CD14-positive monocyte (primary cell): ENCODE measurements at places on chromosomes 3 and 15.

DNA sequence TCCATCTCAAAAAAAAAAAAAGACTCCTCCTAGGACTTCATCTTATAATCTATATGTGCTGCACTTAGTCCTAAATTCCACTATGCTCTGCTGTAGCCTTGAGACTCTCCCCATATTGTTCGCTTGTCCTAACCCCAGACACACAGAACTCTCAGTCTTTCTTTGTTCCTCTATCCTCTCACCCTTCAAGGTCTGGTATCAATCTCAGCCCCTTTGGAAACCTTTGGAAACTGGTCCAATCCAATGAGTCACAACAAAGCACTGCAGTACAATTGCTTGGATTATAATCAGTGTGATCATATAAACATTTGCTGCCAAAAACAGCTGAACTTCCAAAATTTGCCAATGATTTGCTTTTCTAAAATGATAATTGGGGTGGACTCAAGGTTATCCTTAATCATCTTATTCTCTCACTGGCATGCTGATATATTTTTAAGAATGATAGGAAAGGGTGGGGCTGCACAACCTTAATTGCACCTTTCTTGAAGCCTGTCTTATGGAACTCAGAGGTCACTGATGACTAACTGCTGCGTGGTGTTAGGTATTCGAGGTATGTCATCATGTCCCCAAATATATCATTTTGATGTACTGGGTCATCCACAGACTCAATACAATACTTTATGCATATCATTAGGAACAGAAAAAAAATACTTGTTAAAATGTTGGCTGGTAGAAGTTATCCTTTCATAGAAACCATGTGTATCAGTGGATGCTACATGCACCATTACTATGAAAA is 756.7 kb downstream of the NR2F2 start:
- DNase-seq, result no peak

GRCh38 chr3:148309390-148310035 is 388.2 kb upstream of the AGTR1 start:
- DNase-seq, result peak; percentile 7

DNA sequence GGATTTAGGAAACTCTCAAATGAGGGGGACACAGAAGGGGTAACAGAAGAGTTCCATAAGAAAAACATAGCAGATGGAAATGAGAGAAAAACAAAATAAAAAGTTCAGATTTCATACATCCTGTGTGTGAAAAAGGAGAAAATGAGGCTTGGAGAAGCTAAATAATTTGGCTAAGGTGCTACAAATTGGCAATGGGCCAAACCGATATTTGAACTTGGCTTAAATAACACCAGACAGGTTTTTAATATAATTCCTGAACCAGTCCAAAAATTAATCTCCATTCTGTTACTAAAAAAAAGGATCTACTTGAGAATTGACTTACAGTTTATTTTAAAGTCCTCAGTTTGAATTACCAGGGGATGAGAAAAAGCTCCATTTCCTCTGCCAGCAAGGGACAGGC is 342.9 kb upstream of the DPH6 start:
- DNase-seq, result no peak

- DNase-seq, result no peak
Measured at GRCh38 chr15:100241572-100242482, 99.9 kb downstream of the ADAMTS17 start.

DNA sequence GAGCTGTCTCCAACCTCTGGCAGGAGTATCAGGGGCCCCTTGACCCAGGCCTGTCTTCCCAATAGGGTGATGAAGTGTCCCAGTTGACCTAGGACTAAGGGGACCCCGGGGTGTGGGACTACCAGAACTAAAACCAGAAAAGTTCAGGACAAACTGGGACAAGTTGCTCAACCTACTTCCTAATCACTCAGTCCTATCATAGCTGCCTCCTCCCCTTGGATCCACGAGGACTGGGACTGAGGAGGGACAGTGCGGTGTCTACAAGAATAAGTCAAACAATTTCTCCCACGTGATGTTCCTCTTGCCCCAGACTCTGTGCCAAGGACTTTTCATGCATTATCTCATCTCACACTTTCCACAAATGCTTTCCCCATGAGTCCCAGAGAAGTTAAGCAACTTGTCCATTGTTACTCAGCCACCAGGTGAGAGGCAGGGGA is 49.4 kb upstream of the SLCO2A1 start:
- DNase-seq, result no peak

GRCh38 chr3:107833043-107833442 is 257.8 kb downstream of the CD47 start:
- no peak for DNase-seq

GRCh38 chr3:134496471-134497071 is 10.7 kb downstream of the CEP63 start:
- no peak for DNase-seq

DNA sequence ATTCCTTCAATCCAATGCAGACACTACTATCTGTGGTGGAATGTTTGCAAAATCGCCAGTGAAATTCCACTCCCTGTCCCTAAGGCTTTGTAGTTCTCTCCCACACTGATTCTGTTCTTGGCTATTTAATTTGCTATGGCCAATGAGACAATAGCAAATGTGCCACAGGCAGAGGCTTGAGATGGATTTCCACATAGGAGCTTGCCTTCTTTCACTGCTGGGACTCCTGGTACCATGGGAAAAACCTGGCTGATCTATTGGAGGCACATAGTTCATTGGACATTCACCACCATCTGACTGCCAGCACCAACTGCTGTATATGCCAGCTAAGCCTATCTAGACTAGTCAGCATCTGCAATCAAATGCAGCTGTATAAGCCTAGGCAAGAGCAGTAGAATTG is 103.8 kb downstream of the NR1D2 start:
- DNase-seq, result no peak

DNA sequence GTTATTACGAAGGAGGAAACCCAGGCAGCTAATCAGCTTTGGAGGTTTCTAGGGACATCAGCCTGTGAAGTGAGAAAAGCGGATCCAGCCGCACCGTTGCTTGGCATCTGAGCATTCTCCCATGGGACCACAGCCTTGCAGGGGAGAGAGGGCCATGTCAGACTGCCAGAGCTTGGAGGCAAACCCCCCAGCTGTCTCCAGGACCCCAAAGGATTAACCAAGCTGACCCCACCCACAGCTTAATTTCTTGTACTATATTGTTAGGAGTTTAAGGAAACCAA is 5.1 kb downstream of the IGDCC3 start:
- DNase-seq, result no peak

GRCh38 chr15:80779658-80780415 is 667 bp downstream of the CEMIP start:
- no peak for DNase-seq

DNA sequence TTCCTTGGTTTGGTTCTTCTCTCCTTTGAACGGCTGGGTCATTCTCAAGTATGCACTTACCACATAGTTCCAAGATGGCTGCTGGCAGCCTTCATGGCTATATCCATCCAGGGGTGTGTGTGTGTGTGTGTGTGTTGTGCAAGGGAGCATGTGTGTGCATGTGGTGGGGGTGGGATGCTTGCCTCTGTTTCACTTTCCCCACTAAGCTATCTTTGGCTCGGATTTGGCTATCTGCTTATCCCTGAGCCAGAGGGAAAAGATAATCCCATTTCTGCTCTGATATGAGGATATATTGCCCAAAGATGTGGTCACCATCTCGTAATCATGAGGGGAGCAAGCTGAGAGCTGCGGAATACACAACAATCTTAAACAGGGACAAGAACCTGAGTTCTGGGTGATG is 26.2 kb downstream of the ANAPC13 start:
- no peak for DNase-seq

GRCh38 chr15:73688455-73688854 is 4.3 kb downstream of the CD276 start:
- no peak for DNase-seq

DNA sequence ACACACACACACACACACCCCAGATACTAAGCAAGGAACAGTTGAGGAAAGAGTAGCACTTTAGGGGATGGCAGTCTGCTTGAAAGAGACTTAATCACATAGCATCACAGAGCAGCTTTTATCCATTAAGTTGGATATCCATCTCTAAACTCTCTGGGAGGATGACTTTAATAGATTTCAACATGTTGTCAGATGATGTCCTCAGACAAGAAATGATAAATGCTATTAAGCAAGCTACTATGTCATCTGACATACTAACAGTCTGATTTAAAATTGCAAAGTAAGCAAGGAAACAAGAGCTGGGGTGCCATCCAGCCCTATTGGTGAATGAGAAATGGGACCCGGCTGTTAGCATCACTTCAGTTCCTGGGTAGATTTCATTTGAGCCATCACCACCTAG is 136.9 kb downstream of the PLCL2 start:
- DNase-seq, result no peak

DNA sequence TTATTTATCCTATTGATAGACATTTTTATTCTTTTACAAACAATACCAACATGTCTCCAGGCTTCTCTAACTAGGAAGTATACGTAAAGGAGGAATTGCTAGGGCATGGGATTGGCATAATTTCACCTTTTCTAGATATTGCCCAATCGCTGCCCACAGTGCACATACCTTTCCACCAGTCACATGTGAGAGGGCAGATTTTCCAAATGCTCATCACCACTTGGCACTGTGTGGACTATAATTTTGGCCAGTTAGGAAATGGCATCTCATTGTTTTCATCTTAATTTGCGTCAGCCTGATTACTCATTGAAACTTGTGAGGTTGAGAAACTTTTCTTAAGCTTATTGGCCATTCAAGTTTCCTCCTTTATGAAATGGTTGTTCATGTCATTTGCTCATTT is 57.4 kb upstream of the POLR2M start:
- DNase-seq, result no peak

DNA sequence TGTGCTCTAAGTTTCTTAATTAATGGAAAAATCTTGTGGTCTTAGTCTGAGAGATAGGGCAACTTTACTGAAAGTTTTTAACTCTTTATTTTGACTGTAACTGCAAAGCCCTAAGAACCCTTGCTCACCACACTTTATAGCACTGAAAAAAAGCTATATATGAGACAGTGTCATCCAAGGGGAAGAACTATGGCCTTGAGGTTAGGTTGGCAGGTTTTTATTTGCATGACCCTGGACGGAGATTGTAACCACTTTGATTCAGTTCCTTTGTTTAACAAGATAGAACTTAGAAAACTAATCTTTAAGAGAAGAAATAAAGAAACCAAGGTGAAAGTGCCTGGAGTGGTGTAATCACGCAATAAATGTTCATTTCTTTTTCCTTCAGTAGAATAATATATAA is 30.6 kb upstream of the LYSMD4 start:
- no peak for DNase-seq

DNA sequence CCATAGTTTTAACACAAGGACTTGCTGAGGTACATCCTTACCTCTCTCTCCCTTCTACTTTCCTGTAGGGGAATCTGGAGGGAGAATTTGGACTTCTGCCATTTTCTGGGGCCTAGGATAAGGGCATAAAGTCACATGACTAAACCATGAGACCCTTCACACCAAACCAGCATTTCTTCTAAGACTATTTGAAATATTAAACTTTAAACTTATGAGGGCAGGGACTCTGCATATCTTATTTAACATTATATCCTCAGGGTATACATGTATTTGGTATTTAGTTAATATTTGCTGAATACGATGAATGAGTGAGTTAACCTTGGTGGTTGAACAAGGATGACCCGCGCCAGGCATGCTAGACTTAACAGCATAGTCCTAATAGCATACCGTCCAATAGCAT is 63.4 kb downstream of the USP13 start:
- no peak for DNase-seq

- no peak for DNase-seq
Measured at GRCh38 chr3:42961633-42962032, 17.5 kb upstream of the GASK1A start.

DNA sequence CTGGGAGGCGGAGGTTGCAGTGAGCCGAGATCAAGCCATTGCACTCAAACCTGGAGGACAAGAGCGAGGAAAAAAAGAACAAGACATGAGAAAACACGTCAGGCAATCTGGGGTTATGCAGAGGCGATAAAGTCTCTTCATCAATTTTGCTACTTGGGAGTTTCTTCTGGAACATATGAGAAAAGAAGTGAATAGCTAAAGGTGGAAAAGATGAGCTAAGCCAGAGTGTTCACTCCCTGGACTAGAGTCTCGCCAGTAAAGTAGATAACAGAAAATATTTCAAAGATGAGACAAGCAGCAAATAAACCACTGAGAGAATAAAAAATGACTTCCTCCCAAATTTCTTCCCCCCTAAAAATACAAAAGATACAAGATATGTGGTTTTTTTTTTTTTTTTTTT is 188.4 kb upstream of the HES1 start:
- DNase-seq, result no peak

DNA sequence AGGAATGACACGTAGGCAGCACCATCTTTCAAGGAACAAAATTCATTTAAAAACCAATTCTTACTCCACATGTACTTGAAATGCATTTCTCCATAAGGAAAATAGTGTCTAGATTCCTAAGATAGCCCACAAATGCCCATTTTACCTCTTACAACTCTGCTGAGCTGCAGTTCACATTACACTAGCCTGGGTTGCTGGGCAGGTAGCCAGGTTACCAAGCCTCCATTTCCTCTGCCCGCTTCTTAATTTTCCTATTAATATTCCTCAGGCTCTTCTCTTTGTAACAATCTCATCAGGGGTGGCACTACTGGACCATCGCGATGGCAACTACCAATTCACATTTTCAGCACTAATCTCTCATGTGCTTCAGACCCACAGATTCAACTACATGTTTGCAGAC is 10.8 kb downstream of the ATP13A3 start:
- DNase-seq, result no peak

DNA sequence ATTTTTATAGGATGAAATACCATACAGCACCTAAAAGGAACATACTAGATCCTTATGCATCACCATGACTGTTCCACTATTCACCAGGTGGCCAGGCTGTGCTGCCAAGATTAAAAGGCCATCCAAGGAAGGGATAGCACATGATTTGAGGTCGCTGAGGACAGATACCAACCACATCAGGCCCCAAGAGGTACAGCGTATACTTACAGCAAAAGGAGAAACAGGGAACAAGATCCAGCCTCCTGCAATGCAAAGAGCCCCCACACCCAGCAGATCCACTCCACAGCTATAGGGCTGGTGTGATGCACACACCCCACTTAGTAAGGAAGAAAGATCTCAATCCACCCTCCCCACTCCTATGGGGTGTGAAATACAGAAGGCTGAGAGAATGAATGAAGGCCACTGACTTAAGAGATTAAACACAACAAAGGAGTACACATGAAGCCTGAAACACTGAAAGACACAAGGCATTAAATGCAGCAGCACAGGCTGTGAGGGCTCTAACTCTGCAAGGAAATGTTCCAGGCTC is 32.0 kb upstream of the ZNF445 start:
- DNase-seq, result no peak

- no peak for DNase-seq
Measured at GRCh38 chr15:54109014-54109413, 130.8 kb downstream of the UNC13C start.

DNA sequence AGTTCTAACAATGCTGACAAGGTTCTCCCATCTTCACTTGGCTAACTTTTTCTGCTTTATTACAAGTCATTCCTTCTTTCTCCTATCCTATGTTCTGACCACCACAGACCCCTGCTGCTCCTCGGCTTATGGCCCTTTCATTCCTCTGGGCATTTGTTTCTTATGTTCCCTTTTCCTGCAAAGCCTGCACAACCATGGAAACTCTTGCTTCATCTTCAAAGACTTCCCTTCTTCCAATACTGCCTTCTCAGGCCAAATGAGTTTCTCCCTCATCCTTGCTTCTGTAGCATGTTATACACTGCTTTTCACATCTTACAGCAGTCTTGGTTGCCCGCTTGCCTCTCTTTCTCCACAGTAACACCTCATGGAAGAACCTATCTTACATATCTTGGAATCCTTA is 17.9 kb upstream of the ATOSA start:
- no peak for DNase-seq
